Stimulated activated CD8-positive, alpha-beta memory T cell treated with anti-CD3 and anti-CD28 coated beads, Interleukin-4, amount 100 ng/mL, for 24 hours (primary cell): ENCODE measurements at places on chromosomes 3 and 15.

DNA sequence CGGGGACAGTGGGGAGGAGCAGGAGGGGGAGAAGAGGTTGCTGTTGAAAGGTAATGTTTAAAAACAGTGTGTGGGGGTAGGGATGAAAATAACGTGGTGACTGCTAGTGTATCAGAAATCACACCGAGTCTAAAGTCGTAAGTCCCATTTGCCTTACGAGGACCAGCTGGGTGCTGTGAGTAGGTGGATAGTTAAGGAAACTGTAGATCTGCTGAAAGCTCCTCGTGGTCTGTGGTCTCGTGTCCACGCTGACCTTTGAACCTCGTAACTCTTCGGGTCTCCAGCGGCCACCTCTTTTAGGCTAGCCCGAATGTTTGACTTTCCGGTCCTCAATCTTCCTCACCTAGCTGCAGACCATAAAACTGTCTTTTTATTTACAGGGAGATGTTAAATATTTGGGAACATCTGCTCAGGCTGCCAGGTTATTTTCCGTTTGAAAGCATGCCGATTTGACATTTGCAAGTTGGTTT is 29.3 kb upstream of the ST3GAL6 start:
- no peak for DNase-seq

- no peak for DNase-seq
These were observed 5.8 kb downstream of the DLG1 start for GRCh38 chr3:197292648-197293047.

- no peak for DNase-seq
These were observed 105.9 kb upstream of the KCNAB1 start for GRCh38 chr3:156014489-156014888.

GRCh38 chr15:70275461-70276138 is 177.9 kb upstream of the TLE3 start:
- no peak for DNase-seq

- DNase-seq, result no peak
These were observed 36.8 kb upstream of the TSPAN3 start for GRCh38 chr15:77107531-77108355.

DNA sequence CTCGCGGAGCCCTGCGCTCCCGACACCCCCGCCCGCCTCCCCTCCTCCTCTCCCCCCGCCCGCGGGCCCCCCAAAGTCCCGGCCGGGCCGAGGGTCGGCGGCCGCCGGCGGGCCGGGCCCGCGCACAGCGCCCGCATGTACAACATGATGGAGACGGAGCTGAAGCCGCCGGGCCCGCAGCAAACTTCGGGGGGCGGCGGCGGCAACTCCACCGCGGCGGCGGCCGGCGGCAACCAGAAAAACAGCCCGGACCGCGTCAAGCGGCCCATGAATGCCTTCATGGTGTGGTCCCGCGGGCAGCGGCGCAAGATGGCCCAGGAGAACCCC is 464 bp downstream of the SOX2 start:
- DNase-seq, result no peak

DNA sequence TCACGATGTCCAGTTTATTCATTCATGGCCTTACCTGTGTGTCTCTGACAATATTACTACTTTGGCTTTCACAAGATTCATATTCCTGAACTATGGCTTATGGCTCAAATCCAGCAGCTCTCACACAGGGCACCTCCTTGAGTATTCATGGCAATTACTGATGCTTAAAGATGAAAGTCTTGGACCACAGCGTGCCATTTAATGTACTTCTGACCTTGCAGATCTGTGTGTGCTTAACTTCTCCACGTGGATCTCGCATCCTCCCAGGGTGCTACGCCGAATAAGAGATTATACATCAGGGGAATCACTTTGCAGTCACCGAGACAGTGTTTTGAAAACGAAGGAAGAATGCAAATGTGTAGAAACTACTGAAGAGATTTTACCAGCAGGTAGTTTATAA is 147.5 kb downstream of the TNIK start:
- no peak for DNase-seq

DNA sequence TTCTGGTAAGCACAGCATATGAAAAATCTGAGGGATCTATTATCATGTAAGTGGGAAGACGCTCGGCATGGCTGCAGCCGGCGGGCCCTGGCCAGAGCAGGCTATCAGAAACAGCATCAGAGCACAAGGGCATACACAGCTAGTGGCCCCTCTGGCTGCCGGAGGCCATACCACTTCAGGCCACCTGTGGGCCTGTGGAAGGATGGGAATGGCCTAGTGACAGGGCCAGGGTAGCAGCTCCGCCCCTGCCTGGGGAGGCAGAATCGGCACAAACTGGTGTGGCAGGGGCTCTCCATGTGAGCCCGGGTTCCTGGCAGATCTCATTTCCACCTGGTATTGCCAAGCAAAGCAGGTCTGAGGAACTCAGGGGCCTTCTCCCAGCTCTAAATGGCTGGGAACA is 46.4 kb downstream of the SH3BP5 start:
- no peak for DNase-seq

- no peak for DNase-seq
These were observed 256.7 kb upstream of the KCNH8 start for GRCh38 chr3:18891641-18892040.

DNA sequence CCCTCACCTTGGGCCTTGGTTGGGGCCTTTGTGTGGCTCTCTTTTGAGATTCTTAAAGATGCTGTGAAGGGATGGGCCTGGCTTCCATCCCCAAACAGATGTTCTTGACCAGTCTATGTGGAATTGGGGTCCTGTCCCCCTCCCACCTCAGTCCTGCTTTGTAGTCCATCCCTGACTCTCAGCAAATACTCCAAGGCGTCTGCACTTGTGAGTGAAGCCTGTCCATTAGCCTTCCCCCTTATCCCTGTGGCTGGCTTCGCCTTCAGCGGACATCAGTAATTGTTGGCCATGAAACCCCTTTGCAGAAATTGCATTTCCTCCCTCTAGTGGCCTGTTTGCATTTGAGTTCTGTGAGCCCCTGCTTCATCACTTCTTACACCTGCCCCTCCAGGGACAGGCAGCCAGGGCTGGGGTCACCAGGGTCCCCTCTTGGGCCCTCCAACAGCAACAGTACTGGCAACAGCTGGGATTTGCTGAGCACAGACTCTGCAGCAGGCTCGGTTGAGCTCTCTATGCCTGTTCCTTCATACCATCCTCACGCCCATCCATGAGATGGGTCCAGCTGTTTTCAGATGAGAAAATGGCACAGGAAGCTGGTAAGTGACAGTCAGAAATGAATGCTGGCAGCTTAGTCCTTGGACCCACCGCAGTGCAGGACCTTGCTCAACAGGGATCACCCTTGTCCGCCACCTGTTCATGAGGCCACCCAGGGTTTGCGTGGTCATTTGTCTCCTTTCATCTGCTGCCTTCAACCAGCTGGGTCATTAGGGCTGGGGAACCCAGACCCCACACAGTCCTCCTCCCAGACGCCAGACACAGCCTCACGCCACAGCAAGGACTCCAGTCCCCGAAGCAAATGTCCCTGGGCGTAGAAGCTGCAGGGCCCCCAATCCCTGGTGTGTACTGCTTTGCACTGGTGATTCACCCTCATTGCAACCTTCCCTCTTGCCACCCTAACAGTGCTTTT is 8.9 kb upstream of the LRRK1 start:
- no peak for DNase-seq

GRCh38 chr15:96625256-96625655 is 294.8 kb downstream of the NR2F2 start:
- no peak for DNase-seq

GRCh38 chr15:66938114-66938830 is 127.1 kb upstream of the SMAD3 start:
- DNase-seq, result no peak

DNA sequence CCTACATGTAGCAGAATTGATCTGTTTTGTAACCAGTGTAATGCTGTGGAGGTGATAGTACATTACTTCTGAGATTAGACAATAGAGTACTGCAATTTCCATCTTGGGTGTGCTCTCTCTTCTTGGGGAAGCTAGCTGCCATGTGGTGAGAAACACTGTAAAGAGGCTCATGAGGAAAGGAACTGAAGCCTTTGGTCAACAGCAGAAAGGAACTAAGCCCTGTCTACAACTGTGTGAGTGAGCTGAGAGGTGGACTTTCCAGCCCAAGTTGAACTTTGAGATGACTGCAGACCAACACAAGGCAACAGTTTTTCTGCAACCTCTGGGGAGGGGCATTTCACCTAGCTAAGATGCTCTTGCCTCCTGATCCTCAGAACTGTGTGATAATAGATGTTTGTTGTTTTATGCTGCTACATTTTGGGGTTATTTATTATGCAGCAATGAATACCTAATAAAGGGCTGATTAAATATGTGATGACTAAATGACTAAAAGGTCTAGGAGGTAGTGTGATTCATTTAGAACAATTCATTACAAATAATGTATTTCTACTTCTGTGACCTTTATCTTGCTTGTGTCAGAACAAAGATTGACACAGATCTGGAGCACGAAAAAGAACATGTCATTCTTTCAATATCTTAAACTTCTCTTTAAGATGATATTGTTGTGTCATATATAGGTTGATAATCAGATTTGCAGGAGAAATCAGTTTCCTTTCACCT is 121.6 kb upstream of the THRB start:
- no peak for DNase-seq

GRCh38 chr3:153052096-153052460 is 109.9 kb upstream of the RAP2B start:
- DNase-seq, result no peak

DNA sequence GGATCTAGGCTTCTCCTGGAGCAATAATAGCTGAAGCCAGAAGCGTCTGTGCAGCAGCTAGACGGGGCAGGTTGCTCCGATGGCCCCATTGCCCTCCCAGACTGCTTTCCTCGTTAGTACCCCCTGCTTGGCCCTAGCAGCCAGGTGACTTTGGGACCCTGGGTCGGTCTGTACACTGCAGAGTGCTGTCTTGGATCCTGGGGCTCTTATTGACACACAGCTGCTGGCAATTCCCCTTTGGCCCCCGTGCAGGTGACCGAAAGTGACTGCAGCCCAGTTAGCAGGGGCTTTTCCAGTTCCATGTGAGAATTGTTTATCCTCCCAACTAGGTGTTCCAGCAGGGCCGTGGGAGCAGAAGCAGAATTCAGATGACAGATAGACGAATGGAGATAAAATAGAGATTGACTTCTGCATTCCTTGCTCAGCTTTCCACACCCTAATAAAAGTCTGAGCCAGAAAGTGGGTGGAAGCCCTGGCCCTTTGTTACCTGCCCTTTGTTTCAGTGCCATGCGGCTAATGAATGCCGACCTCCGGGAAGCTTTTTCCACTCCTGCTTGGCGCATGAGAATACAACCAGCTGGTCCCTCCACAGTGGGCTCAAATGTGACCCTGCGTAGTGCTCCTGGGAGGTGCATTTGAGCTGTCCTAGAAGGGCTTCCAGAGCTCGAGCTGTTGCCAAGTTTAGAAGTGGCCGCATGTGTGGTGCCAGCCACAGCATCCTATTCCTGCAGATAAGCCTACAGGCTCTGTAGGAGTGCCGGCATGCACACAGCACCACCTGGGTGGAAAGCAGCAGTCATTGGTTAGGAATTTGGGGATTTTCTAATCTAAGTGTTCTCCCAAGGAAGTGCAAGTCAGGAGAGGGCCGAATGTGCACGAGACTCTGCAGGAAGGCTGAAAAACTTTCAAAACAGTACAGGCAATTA is 94.4 kb downstream of the SLCO3A1 start:
- no peak for DNase-seq

DNA sequence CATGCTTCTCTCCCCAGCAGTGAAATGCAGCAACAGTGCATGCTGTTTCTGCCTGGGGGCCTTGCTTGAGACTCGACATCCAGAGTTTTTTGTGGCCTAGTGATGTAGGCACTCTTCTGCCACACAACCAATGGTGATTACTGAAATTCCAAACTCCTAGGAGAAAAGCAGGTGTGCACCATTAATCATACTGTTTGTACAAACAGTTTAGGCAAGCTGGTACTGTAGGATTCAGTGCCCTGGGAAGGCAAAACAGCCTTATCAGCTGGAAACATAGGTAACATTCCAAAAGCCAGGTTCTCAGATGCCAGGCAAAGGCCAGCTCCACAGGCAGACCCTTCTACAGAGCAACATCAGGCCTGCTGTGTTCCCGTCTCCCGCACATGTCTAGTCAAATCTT is 17.5 kb upstream of the RBP1 start:
- no peak for DNase-seq

- DNase-seq, result no peak
These were observed 4.4 kb upstream of the CLDN11 start for GRCh38 chr3:170414202-170414663.

DNA sequence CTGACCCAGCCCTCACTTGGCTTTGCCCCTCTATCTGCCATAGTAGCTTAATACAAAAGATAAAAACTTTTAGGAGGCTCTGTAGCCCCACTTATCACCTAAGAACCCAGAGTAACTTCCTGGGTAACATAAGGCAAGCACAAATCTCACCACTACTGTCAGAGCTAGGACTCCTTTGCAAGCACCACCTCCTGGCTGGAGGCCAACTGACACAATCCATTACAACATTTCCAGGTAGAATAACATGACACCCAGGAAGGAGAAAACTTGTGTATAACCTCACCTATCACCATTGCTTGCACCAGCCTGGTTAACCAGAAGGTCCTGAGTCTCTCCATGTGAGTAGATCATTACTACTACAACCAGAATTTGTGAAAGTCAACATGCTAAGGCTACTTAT is 230.0 kb downstream of the TUSC7 start:
- DNase-seq, result no peak

DNA sequence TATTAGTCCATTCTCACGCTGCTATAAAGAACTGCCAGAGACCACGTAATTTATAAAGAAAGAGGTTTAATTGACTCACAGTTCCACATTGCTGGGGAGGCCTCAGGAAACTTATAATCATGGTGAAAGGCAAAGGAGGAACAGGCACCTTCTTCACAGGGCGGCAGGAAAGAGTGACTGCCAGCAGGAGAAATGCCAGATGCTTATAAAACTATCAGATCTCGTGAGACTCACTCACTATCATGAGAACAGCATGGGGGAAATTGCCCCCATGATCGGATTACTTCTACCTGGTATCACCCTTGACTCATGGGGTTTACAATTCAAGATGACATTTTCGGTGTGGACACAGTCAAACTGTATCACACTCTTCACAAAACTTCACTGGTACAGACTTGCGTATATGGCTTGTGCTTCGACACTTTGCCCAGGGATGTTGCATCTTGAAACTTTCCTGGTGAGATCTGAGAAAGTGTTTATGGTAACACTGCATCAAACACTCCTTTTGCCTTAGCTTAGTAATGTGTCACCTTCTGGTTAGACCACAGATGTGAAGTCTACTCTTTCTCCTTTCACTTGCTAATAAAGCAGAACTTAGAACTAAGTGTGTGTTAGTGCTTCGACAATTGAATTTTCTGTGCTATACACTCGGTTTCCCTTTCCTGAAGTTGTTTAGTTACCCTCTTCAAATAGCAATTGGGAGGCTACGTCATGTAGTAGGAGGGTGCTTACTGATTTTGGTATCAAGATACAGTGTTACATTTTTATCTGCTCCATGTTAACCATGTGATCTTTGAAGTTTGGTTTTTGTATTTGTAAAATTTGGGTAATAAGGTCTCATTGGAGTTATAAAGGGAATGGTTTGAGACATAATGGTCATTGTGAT is 185.7 kb downstream of the LPP start:
- no peak for DNase-seq

- no peak for DNase-seq
These were observed 48.8 kb upstream of the TOP2B start for GRCh38 chr3:25713341-25713985.
